Stimulated activated CD8-positive, alpha-beta memory T cell treated with anti-CD3 and anti-CD28 coated beads, Interleukin-7, amount 100 ng/mL, for 4 hours (primary cell): ENCODE measurements at places on chromosomes 1 and 21.

DNA sequence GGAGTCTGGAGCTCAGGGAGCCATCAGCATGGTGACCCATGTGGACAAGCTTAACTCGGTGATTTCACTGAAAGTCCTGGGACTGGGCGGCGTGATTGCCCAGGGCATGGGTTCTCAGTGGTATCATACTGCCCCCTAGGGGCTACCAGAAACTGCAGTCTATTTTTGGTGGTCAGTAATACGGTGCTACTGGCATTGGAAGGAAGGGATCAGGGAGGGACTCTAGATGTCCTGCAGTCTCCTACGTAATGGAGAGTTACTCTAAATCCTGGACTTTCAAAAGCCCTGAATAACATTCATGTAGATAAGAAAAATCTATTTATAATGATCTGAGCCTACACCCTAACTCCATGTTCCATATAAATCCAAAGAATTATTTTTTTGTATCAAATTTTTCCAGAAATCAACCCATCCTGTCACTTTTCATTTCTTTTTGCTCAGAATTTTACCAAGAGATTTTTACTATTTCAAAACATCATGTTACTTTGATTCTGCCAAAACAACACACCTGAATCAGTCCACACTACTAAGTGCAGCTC, 37.3 kb downstream of the PABPC4 start:
- no peak for DNase-seq

- no peak for DNase-seq
Observed at GRCh38 chr1:168452329-168452728, 91.5 kb downstream of the XCL2 start.

GRCh38 chr1:234065794-234066447, 161.4 kb downstream of the SLC35F3 start:
- DNase-seq = peak; percentile 16

GRCh38 chr1:22418933-22419382, 32.7 kb upstream of the ZBTB40 start:
- DNase-seq = no peak

DNA sequence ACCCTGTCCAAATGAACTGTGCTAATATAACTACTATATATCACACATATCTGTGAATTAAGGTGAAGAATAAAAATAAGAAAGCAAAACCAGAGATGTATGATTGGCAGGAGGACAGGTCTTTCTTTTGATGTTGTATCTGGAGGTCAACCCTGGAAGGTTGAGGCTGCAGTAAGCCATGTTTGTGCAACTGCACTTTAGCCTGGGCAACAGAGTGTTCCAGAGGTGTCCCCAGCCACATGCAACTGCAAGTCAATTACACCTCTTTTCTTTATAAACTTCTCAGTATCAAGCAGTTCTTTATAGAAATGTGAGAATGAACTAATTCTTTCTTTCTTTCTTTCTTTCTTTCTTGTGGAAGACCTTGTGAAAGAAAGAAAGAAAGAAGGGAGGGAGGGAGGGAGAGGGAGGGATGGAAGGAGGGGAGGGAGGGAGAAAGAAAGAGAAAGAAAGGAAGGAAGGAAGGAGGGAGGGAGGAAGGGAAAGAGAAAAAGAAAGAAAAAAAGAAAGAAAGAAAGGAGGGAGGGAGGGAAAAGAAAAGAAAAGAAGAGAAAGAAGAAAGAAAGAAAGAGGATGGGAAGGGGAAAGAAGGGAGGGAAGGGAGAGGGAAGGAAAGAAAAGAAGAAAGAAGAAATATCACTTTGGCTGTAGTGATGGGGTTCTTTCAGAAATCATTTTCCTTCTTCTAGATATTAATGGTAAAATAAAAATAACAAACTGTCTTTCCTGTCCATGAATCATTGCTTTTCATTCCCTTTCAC, 54.0 kb upstream of the S1PR1 start:
- DNase-seq = no peak

GRCh38 chr21:20652846-20653245, 345.4 kb upstream of the NCAM2 start:
- no peak for DNase-seq

GRCh38 chr1:12711536-12711935, 4.4 kb upstream of the AADACL3 start:
- DNase-seq = no peak

DNA sequence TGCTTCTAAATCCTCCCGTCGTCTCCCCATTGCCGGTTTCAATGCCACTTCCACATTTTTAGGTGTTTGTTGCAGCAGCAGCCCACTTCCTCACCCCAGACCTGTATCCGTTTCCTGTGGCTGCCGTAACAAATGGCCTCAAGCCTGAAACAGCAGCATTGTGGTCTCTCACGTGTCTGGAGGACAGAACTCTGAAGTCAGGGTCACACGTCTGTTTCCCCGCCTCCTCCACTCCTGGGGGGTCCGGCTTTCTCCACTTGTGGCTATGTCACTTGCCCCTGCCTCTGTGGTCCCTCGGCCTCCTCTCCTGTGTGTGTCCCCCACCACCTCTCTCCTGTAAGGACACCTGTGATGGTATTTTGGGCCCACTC, 21.8 kb downstream of the TRPM2 start:
- DNase-seq = peak; percentile 21

- no peak for DNase-seq
Observed at GRCh38 chr1:110982320-110982719, 18.6 kb upstream of the LRIF1 start.

GRCh38 chr1:93581917-93582850, 99.5 kb downstream of the BCAR3 start:
- no peak for DNase-seq

DNA sequence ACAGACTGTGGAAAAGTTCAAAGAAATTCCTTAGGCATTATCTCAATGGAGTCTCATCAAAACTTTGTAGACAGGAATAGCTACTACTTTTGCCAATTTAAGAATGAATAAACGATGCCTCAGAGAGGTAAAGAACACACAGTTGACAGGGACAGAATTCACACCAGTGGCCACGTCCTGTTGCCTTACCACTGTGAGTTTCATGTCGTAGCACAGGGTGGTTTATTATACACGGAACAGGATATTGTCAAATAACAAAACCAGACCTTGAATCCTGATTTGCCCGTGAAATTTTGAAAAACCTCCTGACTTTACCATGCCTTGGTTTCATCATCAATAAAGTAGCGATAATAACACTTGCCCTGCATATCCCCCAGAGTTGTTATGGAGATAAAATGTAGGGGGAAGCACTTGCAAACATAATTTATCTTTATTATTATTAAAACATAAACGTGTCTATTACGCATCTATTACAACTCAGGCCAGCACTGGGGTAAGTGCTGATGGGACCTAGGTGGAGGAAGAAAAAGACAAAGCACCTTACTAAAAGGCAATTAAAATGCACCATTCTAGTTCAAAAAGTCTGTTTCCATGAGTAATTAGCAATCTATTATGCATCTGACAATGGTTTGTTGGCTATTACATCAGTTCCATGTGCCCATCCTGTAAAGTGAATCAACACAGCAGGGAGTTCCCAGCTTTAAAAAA, 408.1 kb upstream of the RUNX1 start:
- no peak for DNase-seq

- no peak for DNase-seq
Observed at GRCh38 chr1:41980827-41981653, 62.3 kb upstream of the HIVEP3 start.

DNA sequence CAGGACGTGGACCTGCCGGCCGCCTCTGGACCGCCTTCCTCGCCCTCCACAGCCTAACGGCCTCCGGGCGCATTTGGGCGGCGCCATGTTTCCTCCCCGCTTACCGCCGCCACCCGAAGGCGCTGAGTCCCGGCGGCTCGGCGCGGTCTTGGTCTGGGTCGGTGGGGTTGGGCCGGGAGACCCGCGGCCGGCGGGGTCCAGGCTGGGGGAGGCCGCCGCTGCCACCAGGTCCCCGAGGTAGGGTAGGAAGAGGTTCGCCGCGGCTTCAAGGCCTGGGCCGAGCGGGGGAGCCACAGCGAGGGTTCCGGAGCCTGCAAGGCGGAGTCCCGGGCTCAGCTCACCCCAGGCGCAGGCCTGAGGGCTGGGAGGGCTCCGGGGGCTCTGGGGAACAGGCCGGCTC, 5.5 kb downstream of the OR2C3 start:
- no peak for DNase-seq

- no peak for DNase-seq
Observed at GRCh38 chr1:222618880-222619596, 1.1 kb downstream of the MIA3 start.

GRCh38 chr21:46124083-46124925, 26.4 kb downstream of the COL6A2 start:
- DNase-seq = no peak

DNA sequence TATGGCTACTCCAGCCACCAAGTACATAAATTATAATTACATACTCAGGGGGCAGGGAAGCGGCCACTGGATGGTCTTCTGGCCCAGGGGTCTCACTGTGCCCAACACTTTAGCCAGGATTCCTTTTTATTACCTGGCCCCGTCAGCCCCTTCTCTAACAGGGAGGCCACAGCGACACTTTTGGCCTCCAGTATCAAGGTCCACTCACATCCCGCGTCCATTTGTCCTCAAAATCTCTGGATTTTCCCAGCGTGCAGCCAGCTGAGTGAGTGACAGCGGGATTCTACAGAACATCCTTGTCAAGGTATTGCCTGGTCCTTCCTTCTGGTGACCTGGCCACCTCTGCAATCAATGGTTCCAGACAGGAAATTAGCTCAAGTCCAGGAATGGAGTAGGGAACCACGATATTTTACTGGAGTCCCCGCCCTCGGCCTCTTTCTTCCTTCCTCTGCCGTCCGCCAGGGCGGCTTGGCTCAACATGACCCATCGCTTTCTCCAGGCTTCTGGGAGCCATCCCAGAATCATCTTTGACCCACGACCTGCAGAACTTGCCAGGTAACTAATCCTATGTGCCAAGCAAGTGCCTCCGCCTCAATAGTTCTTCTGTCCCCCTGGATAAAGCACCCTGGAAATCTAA, 2.7 kb upstream of the COL6A2 start:
- DNase-seq = no peak

- DNase-seq = peak; percentile 83
Observed at GRCh38 chr1:52553362-52554266, 722 bp upstream of the TUT4 start.

DNA sequence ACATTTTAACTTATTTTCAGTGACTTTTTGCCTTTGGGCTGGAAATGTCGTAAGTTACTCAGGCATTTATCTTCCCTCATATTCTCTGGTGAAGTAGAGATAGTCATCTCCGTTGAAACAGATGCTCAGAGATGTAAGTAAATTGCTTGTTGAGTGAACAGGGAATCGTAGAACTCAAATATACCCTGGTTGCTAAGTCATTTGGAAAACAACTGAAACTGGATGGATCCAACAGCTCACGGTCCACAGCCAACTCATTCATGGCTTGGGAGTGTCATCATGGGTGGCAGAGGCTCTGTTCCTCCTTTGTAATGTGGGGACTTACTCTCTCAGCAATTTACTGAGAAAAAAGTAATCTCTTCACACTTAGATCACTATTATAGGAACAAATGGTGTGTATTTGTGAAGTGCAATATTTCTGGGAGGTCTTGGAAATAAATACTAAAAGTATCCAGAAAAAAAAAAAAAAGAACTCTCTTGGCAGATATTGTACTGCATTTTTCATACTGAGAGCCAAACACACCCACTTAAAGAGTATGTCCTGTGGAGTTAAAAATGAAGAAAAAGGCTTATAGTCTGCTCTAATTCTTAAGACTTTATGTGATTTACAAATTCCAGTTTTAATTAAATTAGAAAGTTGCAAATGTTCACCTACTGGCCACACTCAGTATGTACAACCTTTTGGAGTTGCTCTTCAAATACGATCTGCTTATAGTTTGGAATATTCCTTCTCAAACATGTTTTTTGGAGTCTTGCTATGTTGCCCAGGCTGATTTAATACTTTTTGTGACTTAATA, 107.4 kb downstream of the LEPR start:
- no peak for DNase-seq

GRCh38 chr1:9164919-9165318, 36.0 kb upstream of the GPR157 start:
- no peak for DNase-seq

DNA sequence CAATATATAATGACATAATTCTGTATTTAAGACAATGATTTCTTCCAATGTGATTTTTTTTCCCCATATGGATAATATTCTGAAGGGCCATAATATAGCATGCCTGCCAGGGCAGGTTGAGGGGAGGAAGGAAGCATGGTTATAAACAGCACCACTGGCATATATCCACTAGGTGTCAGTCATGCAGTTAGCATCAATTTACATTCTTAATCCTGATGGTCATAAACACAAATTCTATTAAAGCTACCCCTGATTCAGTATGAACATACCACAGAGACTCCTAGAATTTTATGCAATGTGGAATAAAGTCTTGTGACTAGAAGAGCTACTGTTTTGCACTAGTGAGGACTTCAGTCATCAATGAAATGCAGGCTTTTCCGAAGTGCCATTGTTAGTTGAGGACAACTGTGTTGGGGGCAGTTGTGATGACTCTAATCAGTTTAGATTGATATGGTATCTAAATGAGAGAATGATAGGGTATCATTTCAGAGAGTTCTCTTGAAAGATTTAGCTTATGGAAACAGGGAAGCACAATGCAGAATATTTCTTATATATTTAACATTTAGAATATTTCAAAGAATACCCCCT, 342.7 kb upstream of the NR5A2 start:
- no peak for DNase-seq

DNA sequence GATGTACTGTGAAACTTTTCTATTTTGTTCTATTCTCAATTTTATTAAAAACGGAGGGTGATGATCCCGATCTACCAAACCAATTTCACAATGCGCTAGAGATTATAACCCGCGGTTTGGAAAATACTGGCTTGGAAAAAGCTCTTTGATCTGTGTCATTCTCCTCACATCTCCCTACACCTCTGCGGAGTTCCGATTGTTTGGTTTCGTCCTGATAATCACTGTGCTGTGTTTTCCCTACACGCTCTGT, 536 bp upstream of the ABCD3 start:
- no peak for DNase-seq

- DNase-seq = no peak
Observed at GRCh38 chr21:36923270-36923669, 43.2 kb downstream of the HLCS start.

GRCh38 chr1:5968161-5968736, 24.0 kb downstream of the NPHP4 start:
- no peak for DNase-seq

DNA sequence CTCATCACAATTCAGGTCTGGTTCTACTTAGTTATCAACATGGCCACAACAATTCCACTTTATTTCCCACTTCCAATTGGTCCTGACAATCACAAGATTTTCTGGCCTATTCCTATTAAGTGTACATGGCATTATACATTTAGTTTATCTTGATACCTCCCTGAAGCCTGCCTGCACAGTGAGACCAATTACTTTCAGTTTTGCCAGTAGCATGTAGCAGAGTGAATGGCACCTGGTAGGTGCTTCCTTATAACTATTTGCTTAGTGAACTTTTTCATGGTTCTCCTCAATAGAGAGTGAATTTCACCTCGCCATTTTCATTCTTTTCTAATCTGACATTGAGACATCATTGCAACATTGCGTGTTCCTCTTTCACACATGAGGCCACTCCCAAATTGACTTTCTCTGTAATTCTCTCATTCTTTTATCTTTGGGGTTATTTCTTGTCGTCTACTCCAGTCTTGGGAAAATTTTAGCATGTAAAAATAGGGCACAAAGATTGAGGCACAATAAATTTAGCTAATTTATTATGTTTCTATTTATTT, 124.3 kb downstream of the DISC1 start:
- no peak for DNase-seq
